Globus pallidus (tissue), 1 donor: ENCODE measurements at places on chromosomes 16 and 17.
A peak's percentile ranks its signal among the peaks of the same experiment; 100 is the strongest.

DNA sequence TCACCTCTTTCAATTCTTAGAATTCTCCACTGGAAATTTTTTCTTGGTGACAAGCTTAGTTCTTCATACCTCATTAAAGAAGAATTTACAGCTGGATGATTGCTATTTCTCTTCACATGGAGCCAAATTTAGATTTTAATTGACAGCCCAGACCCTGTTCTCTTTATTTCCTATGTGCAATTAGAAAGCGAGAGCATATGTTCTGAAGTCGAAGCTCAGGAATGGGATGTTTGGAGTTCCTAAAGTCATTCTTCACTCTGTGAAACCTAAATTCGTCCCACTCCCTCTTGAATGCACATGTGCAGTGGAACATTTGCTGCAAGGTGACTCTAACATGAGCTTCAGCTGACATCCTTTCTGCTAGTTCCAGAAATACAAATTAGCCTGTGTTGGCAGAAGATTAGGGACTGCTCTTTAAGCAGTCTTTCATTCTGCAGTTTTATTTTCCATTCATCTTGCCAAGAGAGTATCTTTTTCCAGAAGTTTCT, 129.3 kb upstream of the KCNJ16 start:
- DNase-seq: peak; percentile 9

DNA sequence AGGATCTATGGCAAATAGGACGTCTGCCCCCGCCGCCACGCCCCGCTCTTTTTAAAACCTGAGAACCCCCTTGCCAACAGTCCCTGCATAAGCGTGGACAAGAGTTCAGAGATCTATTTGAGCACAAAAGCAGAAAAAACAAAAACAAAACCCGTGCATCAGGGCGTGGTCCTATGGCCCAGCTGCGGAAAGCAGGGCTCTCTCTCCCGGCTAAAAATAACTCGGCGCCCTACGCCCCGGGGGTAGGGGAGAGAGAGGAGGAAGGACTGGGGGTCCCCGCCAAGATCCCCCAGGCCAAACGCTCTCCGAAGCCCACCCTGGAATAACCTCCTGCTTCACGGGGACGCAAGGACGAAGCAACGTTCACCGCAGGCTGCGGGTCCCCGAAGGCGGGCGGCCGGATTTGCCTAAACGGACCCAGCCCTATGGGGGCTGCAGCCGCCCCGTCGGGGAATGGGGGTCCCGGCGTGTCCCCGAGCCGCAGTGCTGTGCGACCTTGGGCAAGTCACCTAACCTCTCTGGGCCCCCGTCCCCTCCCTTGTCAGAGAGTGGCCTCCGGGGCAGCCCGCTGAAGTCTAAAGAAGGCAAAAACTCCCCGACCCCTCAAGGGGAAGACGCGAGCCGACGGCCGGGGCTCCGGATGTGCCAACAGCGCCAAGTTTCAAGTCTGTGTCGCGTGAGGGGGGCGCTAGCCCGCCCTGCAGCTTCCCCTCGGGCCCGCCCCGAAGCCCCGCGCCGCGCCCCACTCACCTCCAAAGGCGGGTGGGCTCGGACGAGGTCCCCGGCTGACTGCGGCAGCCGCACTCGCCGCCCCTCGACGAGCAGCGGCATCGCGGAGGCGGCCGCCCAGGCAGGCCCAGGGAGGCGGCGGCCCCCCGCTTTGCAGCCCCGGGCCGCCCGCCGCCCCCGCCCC, 477 bp downstream of the NTAN1 start:
- DNase-seq: no peak

DNA sequence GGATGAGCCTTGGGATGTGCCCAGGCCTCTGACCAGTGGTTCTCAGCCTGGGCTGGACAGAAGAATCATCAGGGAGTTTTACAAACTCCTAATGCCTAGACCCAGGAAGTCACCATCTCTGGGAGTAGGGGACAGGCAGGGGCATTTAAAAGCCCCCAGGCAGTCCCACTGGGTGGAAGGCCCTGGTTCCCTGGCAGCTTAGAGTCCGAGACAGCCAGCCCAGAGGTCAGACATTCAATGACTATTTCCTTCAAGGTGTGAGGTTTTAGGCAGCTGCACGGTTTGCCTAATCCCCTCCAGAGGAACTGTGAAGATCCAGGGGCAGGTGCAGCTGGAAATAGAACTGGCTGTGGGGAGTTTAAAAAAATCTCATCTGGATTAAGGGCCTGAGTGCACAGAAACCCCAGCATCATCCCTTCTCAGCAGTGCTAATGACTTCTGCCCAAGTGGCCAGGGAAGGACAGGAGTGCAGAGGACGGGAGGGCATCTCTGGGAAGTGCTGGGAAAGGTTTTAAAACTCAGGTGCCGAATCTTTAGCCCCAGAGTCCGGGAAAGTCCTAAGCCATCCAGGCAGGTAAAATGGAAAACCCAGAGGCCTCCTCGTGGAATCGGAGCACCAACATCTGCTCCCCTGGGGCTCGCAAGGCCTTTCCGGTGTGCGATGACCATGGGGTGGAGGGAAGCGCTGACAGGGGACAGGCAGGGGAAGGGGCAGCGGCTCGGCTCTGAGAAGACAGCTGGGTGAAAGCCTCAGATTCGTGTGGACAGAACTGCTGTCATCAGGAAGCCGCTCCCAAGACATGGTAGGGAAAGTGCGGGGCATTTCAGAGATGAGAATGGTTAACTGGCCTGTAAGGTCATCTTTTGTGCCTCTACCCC, 1.5 kb upstream of the LGALS3BP start:
- DNase-seq: no peak

DNA sequence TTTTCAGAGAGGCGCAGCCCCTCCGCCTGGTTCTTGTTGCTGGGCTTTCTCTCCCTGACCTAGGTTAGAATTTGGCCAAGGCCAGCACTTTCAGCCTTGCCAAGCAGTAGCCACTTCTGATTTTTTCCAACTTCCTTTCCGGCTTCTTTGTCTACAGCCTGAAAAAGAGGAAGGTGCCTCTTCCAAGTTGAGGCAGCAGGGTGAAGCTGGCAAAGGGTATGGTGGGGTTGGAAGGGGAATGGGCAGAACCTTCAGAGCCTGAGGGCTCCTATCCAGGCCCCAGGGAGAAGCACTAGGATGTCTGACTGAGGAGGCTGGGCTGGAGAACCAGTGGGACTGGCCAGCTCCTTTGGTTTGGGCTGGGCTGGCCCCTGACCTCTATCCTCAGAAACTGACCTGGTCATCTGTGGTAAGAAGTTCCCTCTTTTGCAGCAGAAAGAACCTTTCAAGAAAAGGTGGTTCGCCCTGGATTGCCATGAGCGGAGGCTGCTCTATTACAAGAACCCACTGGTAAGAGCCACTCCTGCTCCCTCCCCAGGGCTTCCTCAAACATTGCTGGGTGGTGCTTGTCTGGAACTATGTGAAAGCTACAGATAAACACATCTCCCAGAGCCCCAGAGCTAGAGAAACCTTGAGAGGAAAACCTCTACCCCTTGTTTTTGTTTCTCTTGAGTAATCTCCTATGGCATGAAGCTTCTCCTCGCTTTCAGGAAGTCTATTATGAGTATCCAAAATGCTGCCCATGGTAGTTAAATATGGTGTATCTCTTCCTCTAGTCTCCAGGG, 16.6 kb upstream of the RNF135 start:
- no peak for DNase-seq

DNA sequence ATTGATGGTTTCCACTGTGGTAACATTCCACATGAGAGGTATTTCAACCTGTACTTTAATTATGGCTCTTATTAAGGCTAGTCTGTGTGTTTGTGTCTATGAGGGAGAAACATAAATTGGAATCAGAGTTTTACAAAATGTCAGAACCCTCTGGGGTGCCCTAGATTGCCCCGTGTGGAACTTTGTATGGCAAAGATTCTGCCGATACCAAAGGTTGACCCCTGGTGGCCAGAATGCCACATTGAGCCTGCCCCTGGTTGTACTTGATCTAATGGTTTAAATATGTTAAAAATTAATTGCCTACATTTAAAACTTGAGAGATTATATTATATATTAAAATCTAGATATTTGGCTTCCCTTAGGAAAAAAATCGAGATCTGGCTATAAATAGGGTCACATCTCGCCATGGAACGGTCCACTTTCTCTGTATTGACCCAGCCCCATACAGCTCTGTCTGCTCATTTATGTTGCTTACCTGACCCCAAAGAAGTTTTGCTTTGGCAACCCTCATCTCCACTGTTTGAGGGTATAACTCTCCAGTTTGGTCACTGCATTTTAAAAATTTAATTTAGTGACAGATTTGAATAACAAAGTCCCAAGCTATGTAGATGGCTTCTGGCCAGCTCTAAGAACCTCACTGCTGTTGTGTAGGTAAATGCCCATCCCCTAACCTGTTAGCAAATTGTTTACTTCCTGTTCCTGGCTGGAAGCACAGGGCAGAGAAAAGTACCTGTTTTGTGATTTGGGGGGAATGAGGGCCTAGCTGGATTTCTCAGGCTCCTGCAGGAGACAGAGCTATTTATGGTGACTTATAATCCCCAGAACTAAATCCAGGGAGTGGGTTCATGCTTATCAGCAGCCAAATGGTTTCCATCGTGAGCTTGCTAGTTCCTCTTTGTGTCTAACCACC, 95.0 kb downstream of the PLCG2 start:
- peak; percentile 12 for DNase-seq

DNA sequence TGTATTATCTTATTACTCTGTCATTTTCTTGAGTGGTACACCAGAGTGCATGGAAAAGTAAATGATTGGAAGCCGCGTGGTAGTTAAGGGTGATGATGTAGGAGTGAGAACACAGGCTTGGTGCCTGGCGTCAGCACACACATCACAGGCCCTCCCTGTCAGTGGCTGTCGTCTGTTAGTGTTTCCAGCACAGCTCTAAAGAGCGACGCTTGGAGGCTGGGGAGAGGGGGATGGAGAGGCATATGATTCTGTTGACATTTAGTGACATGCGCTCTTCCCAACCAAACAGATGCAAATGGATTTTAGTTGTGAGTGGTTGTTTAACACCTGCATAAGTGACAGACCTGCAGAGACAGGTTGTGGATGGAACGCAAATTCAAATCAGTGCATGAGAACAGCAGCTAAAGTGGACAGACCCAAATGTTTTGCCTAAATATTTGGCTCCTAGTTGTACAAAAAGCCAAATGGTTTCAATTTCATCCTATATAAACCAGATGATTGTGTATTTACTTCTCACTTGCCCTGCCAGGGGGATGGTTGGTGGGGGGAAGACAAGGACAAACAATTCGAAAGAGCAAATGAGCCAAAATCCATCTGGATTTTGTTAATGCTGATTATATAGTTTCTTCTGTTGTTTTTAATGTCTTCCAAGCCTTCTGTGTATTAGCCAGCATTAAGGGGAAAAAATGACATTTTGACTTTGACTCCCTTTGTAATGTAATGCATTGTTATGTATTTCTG, 222.3 kb downstream of the WWOX start:
- no peak for DNase-seq

- DNase-seq: no peak
Observed at GRCh38 chr17:65531256-65532100, 30.0 kb downstream of the AXIN2 start.

GRCh38 chr16:53964145-53964790, 260.3 kb downstream of the FTO start:
- no peak for DNase-seq

GRCh38 chr17:5854871-5855554, 215.2 kb upstream of the WSCD1 start:
- DNase-seq: no peak

- no peak for DNase-seq
Observed at GRCh38 chr17:57111386-57111785, 26.3 kb downstream of the AKAP1 start.

DNA sequence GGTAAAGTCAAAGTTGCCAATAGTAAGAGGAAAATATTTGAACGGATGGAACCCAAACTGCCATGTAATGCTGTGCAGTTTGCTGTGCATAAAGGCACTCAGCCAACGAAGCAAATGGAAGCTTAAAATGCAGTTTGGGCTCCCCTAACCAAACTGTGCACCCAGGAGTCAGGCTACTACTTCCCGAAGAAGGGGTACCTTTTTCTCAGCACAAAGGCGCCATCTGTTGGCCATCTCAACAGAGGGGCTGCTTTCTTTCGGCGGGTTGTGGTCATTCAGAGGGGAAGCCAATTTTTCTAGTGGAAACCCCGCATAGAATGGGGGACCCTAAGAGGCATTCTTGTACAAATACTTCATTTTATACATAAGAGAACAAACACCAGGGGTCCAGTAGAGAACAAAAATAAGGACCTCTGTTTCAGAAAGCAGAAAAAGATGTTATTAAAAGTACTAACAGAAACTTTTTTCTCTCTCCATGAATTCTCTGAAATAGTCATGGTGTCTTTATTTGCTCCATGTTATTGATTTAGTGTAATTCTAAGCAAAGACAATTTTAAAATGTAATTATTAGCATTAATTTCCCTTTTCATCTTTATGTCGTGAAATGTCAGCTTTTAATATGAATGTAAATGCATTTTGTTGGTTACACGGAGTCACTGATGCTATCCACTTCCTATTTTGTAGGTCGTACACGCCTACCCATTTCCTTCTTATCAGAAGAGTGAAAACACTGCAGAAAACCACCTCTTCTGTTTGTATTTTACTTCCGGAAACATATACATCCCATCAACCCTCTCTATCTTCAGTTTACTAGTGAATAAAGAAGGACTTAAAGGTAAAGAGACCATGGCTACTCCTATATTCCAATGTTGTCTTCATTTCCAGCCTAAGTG, 453.3 kb downstream of the KCNJ2 start:
- DNase-seq: peak; percentile 89

DNA sequence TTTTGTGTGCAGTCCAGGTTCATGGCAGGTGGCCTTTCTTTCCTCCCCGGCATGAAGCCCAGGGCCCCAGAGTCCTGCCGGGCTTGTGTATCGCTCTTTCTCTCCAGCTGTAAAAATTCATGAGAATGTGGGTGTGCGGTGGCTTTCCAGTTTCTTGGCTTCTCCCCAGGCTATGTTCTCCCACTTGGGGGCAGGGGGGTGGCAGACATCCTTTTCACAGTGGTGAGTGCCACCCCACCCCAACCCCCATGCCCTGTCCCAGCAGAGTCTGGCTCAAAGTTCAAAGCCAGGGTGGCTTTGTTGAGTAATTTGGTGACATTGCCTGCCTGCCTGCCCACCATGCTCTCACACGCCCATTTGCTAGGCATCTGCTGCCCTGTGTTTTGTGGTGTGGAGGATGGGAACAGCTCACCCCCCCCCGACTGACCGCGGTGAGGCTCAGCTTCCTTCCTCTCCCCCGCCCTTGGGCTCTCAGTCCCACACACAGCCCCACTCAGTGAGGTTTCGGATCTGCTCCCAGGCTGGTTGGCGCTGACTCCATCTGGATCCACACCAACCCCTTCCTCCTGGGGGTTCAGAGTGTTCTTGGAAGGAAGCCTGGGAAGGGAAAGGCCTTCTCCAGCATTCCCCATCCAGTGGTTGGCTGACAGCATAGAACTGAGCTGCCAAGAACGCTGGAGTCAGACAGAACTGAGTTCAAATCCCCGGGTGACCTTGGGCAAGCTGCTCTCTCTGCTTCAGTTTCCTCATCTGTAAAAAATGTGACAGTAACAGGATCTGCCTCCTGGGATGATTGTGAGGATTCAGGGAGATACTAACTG, 36.0 kb downstream of the CHD9 start:
- peak; percentile 89 for DNase-seq

GRCh38 chr16:2206780-2207433, 1.7 kb downstream of the MLST8 start:
- DNase-seq: no peak

GRCh38 chr16:57559072-57559790, 16.8 kb downstream of the ADGRG5 start:
- no peak for DNase-seq

- DNase-seq: peak; percentile 64
Observed at GRCh38 chr17:74532115-74532514, 840 bp upstream of the CD300LB start.

GRCh38 chr16:4607841-4608703, 6.6 kb downstream of the UBALD1 start:
- DNase-seq: no peak

GRCh38 chr16:84298376-84298899, 3.8 kb downstream of the WFDC1 start:
- no peak for DNase-seq
